A549 treated with AZD2906 at 1 μM for 4 hours (cell line): ENCODE measurements at places on chromosomes 16 and 17. TPM values are rescaled to one million over a fixed set of nuclear protein-coding genes. Genes with fewer than 3 reads are reported as not detected.

CACNG1 gene
- 0.07 to 0.25 TPM (median 0.17 TPM) in 5 replicates for total RNA-seq

ATP2C2 gene
- 0.08 to 0.22 TPM (median 0.15 TPM) in 5 replicates for total RNA-seq

CCR7 gene
- 0.50 to 1.1 TPM (median 0.95 TPM) in 5 replicates for total RNA-seq

ASIC2 gene
- 1.2 to 1.8 TPM (median 1.5 TPM) in 5 replicates for total RNA-seq

C16orf86 gene
- 0.08 to 0.15 TPM (median 0.12 TPM) in 4 of 5 replicates, not detected in the other for total RNA-seq

KRTAP4-9 gene
- not detected in 5 replicates for total RNA-seq

WNK4 gene
- total RNA-seq: 0.91 to 1.6 TPM (median 1.2 TPM) in 5 replicates

HBA2 gene
- total RNA-seq: 0.45 to 0.62 TPM in 2 of 5 replicates, not detected in the others

KRT24 gene
- total RNA-seq: not detected in 5 replicates

ITGAL gene
- 0.07 to 0.18 TPM (median 0.14 TPM) in 5 replicates for total RNA-seq

C1QTNF1 gene
- total RNA-seq: 57.9 to 66.6 TPM (median 59.1 TPM) in 5 replicates

SPNS1 gene
- total RNA-seq: 52.8 to 83.6 TPM (median 74.8 TPM) in 5 replicates

PRPSAP1 gene
- total RNA-seq: 53.1 to 63.4 TPM (median 58.2 TPM) in 5 replicates

CHAD gene
- total RNA-seq: not detected in 5 replicates

GPRC5B gene
- 36.5 to 44.6 TPM (median 41.3 TPM) in 5 replicates for total RNA-seq

KRTAP1-5 gene
- total RNA-seq: not detected in 5 replicates

CACNA1H gene
- total RNA-seq: 12.7 to 20.5 TPM (median 17.0 TPM) in 5 replicates

ACADVL gene
- total RNA-seq: 286 to 433 TPM (median 402 TPM) in 5 replicates

MCRIP1 gene
- total RNA-seq: 79.5 to 107 TPM (median 101 TPM) in 5 replicates

WNT9B gene
- total RNA-seq: 0.02 to 0.05 TPM in 2 of 5 replicates, not detected in the others

SLC43A2 gene
- 4.7 to 6.8 TPM (median 5.9 TPM) in 5 replicates for total RNA-seq

CNGB1 gene
- total RNA-seq: 0.06 to 0.20 TPM (median 0.10 TPM) in 5 replicates

PRR35 gene
- 0.08 to 0.28 TPM (median 0.26 TPM) in 5 replicates for total RNA-seq

TEDC2 gene
- total RNA-seq: 15.9 to 20.9 TPM (median 18.9 TPM) in 5 replicates

ZSWIM7 gene
- 40.5 to 50.4 TPM (median 47.4 TPM) in 5 replicates for total RNA-seq

CDR2L gene
- 72.0 to 93.7 TPM (median 89.5 TPM) in 5 replicates for total RNA-seq

FNDC8 gene
- total RNA-seq: 0.07 TPM in 2 of 5 replicates, not detected in the others

C16orf54 gene
- not detected in 5 replicates for total RNA-seq

CRYBA1 gene
- total RNA-seq: not detected in 5 replicates

HLF gene
- 0.07 to 0.13 TPM (median 0.09 TPM) in 5 replicates for total RNA-seq
